T-helper 2 cell (primary cell): ENCODE measurements at places on chromosomes 2 and 18.

DNA sequence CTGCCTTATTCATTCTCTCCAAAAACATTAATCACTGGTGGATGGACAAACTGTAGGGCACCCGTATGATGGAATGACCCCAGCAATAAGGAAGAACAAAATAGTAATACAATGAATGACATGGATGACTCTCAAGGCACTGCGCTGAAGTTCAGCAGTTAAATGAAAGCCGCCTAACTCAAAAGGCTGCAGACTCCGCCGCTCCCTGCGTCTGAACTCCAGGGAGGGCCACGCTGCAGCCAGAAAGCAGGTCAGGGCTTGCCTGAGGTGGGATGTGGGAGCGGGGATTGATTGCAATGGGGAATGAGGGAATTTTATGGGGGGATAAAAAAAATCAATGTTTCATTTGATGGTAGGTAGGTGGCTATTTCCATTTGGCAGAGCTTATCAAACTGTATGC lies 86.5 kb upstream of the LAPTM4A start:
- DNase-seq, result no peak

DNA sequence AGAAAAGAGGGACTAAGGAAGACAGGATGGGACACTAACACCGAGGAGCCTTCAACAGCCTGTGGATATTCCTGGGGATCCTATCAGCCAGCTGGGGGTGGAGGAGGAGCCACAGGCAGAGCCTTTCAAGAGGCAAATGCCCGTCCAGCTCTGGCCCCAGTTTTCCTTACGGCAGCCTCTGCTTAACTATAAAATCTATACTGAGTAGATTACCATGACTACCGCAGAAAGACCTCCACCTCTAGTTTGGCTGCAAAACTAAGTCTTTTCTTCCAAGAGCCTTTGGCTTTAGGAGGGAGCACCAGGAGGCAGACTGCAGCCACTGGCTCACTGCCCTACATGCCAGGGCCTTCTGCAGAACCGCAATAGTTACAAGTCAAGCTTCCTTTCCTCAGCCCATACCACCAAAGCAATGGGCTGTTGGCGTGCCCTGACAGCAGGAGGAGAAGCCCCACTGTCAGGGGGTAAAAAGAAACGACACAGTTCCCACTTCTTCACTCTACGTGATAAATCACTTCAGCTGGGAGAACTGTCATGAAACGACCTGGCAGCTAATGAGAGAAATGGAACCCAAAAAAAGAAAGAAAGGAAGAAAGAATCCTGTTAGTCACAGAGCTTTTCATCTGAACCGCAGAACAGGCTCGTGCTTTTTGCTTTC lies 25.1 kb upstream of the CREB1 start:
- no peak for DNase-seq

- peak; percentile 86 for DNase-seq
Measured at GRCh38 chr2:96163768-96164429, 18.7 kb upstream of the DUSP2 start.

DNA sequence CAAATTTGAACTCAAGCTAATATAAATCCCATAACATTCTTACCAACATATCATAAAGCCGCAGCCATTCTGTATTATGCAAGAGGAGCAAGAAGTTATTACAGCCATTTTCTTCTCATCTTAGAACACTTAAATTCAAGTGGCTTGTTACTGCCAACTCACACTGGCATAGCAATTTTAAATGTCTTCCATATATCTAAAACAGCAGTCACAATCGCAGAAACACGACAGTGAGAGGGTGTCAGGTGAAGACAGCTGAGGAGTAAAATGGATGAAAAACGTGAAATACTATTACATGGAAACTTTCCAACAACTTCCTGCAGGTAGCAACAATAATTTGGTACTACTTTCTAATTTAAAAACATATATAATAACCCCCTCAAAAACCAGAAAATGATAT lies 17.9 kb downstream of the PPP3R1 start:
- DNase-seq, result no peak
